ENCODE measurements at places on chromosomes 2 and 18. TPM values are rescaled to one million over a fixed set of nuclear protein-coding genes. Genes with fewer than 3 reads are reported as not detected.

DNA sequence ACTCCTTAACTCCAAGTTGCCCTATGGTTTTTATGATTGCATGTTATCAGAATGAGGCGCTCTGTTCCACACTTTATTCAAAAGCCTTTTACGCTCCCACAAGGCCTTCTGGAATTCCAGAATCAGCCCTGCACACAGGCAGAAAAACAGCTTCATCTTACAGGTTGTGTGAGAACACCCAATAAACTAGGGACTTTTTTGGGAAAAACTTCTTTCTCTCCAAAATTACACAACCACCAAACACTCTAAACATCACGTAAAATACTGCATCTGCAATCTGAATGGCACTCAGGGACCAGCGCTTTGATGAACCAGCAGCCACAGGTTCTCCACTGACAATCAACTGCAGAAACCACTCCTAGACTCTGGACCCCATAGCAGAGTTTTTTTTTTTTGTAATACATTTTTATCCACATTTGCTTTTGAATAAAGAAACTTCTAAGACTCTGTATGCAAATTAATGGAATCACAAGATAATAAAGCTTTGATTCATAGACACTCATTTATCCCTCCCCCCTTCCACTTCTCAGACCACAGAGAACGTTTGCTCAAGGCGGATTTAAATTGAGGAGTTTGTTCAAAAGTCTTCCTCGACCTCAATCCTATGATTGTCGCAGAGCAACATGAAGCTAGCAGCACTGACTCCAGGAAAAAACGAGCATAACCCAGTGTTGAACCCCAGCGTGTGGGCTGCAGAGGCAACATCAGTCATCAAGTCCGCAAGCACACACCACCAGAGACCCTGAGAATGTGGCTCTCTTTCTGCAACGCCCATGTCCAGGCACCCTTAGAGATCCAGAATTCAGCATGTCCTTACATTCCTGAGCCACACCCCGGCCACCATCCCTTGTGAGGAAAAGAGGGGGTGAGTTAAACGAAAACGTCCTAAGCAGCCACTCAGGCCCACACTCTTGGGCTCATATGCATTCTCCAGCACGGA, 116.5 kb downstream of the MBP start:
- H3K4me3 ChIP-seq, result no peak overlapping the region
- DNase-seq, result no peak
- H3K4me1 ChIP-seq, result peaks cover 24% of the 10 kb centered on the region
- H3K27ac ChIP-seq, result no peak overlapping the region
- peaks cover 16% of the 10 kb centered on the region for H3K36me3 ChIP-seq
- H3K27me3 ChIP-seq, result no peaks in the 10 kb centered on the region

DNA sequence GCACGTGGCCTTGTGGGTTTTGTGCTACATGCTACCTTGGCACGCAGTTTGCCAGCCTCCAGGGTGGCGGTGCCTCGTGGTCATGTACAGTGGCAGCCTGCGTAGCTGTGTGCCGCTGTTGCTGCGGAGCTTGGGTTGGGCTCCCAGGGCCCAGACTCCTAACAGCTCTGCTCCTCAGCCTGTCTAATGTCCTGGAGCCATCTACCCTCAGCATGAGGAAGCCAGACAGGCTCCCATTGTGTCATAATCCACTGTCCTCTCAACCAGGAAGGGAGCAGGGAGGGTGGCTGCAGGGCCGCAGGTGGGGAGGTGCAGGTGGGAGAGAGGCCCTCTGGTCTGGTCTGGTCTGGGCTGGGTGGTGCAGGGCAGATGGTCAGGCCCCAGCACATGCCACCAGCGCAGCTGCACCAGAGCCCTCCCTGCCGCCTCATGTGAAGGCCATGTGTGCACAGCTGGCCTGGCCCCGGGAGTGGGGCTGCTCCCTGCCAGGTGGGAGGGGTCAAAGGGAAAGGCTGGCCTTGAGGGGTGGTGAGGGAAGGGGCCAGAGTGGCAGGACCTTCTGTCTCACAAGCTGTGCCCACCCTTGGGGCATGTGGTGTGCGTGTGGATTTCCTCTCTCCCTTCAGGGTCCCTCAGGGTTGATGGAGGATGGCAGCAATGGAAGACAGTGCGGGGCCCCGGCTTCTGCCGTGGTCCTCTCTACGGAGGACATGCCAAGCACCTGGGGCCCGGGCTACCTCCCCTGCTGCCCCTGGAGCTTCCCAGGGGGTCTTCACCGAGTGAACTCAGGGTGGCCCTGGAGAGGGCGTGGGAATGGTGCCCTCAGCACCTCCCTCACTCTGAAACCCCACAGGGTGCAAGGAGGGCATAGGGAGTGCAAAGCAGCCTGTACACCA, 4.8 kb downstream of the ATOH8 start:
- DNase-seq, result no peak
- H3K36me3 ChIP-seq, result no peaks in the 10 kb centered on the region
- peaks cover 29% of the 10 kb centered on the region for H3K27me3 ChIP-seq
- peaks cover 36% of the 10 kb centered on the region for H3K4me1 ChIP-seq
- H3K27ac ChIP-seq, result no peak overlapping the region

DNA sequence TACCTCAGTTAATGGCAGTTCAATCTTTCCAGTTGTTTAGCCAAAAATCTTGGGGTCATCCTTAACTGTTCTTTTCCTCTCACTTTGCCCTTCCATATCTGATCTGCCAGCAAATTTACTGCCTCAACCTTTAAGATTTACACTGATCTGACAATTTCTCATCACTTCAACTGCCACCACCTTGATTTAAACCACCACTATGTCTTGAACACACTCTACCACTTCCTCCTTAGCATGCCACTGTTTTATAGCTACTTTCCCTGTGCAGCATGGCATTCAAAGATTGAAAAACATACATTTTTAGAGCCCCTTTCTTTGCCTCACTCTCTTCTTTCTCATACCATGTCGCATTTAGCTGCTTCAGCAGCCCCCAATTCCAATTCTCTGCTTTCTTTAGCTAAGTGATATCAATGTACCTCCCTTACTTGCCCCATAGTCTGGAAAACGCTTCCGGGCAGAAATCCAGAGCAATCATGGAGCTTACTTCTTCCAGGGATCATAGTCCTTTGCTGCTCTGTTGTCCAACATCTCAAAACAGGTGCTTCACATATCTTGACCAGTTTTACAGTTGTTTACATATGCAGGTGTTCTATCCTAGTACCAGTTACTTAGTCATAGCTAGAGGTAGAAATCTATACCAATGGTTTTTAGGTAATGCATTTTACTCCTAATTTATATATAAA, 10.9 kb downstream of the PGAP1 start:
- H3K36me3 ChIP-seq, result peaks cover 31% of the 10 kb centered on the region
- no peaks in the 10 kb centered on the region for H3K27me3 ChIP-seq
- no peak overlapping the region for H3K4me3 ChIP-seq
- H3K4me1 ChIP-seq, result no peaks in the 10 kb centered on the region
- no peak for DNase-seq

DNA sequence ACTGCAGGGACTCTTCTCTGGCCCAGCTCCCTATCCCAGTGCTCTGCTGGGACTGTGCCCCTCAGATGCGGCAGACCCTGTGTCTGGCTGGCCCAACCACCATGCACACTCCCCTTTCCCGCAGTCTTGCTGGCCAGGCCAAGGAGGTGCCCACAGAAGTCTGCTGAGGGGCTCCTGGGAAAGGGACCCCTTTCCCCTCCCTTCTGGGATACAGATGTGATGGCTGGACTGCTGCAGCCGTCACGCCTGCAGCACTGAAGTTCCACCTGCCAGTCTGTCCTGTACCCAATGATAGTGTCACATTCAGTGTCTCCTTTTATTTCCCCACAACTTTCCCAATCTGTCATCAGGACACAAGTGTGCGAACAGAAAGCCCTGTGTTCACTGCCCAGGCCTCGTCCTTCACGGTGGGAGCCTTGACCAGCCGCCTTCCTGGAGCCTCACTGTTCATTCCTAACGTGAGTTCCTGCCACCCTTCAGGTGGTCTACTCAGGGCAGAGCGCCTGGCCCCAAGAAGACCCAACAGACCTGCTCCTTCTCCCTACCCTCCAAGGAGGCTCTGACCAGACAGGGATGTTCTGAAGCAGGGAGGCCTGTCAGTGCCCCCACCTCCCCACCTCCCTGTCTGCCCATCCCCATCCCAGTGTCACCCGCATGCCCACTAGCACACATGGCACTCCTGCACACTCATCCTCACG, 47.1 kb downstream of the ANKMY1 start:
- H3K4me3 ChIP-seq, result no peak overlapping the region
- H3K4me1 ChIP-seq, result peaks cover 12% of the 10 kb centered on the region
- H3K36me3 ChIP-seq, result peaks cover 17% of the 10 kb centered on the region
- H3K27ac ChIP-seq, result no peak overlapping the region

DNA sequence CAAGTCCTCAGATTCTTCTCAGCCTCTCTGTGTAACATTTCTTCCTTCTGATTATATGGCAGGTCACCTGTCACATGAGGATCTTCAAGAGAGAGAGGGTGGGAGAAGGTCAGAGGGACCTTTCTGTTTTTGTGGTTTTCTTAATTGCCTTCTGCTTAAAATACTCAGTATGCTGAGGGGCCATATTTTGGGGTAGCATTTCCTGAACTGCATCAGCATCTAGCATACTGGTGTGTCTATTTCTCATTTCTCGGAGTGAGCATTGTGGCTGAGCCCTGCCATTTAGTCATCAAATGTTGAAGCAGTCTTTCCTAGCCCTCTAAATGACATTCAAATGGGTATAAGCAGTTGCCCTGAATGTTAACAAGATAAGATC, 162.7 kb downstream of the MYO3B start:
- peaks cover 5% of the 10 kb centered on the region for H3K27me3 ChIP-seq
- H3K27ac ChIP-seq, result no peak overlapping the region
- H3K4me3 ChIP-seq, result no peak overlapping the region
- no peaks in the 10 kb centered on the region for H3K4me1 ChIP-seq

- no peaks in the 10 kb centered on the region for H3K27me3 ChIP-seq
- DNase-seq, result no peak
- H3K27ac ChIP-seq, result no peak overlapping the region
- H3K36me3 ChIP-seq, result no peaks in the 10 kb centered on the region
- no peaks in the 10 kb centered on the region for H3K4me1 ChIP-seq
- no peak overlapping the region for H3K4me3 ChIP-seq
These were observed 64.5 kb downstream of the BAZ2B start for GRCh38 chr2:159551806-159552205.

Gene TMEM182
- 0.49 TPM for total RNA-seq

GRCh38 chr18:25133879-25134278, 218.1 kb downstream of the ZNF521 start:
- no peaks in the 10 kb centered on the region for H3K4me1 ChIP-seq
- DNase-seq, result no peak
- no peaks in the 10 kb centered on the region for H3K27me3 ChIP-seq
- no peaks in the 10 kb centered on the region for H3K36me3 ChIP-seq
- H3K4me3 ChIP-seq, result no peak overlapping the region

GRCh38 chr2:74843433-74843832, 9.5 kb downstream of the HK2 start:
- no peaks in the 10 kb centered on the region for H3K27me3 ChIP-seq
- no peaks in the 10 kb centered on the region for H3K36me3 ChIP-seq
- H3K4me1 ChIP-seq, result peaks cover 56% of the 10 kb centered on the region
- no peak for DNase-seq
- H3K4me3 ChIP-seq, result no peak overlapping the region
- peak overlapping the region; percentile 75 for H3K27ac ChIP-seq

DNA sequence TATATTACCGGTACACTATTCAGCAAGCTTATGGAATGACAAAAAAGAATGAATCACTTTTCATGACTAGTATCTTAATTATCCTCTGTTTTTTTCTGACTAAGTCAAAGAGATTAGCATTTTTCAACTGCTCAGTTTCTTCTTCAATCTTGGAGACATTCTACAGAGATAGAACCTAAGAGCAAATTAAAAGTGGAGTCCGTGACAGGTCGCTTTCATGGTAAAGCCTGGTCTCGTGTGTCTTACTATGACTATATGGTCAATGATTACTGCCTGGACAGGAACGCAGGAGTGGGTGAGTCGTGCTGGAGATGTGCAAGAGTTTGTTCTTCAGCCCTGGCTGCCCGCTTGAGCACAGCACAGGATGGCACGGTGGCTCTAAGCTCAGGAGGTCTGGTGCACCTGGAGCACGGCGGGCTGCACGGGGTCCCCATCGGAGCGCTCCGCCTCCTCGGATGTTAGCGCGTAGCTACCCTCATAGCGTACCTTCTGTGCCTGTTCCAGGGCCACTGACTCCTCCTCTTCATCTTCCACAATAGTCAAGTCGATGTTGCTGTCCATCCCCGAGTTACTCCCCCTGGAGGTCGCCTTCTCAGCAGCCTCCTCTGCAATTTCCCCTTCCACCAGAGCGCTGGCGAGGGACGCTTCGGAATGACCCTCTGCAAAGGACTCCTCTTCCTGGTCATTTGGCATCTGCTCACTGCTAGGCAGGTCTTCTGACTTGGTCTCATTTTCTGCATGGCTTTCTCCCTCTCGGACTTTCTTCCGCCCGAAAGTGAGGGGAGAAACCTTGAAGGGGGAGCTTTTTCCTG, 11.1 kb downstream of the CAVIN2 start:
- H3K4me1 ChIP-seq, result peaks cover 4% of the 10 kb centered on the region
- DNase-seq, result no peak
- no peaks in the 10 kb centered on the region for H3K36me3 ChIP-seq
- H3K4me3 ChIP-seq, result no peak overlapping the region

DNA sequence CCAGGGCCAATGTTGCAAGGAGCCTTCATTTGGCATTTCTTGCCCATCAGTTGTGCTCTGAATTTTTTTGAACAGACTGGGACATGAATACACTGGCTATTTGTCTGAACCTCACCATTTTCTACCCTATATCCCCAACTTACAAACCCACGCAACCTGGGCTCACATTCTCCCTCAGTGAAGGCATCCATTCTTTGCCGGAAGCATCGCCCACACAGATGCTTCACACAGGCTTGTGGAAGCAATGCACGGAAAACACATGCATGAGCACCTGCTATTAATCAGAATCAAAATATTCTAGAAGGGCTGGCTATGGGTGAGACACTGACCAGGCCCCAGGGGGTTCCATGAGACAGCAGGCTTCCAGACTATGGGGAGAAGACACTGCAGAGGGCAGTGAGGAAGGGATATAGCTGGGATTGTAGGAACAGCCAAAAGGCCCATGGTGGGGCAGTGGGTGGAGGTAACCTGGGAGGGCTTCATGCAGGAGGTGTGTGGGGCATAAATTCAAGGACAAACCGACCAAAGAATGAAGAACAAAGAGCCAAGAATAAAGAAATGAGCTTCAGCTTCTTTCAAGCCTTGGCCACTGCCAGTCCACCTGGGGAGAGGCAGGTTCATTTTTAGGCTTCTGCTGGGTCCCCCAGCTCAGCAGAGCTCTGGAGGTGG, 261.5 kb downstream of the CELF4 start:
- no peak overlapping the region for H3K4me3 ChIP-seq
- peaks cover 11% of the 10 kb centered on the region for H3K4me1 ChIP-seq
- no peak overlapping the region for H3K27ac ChIP-seq

Gene CYS1
- 0.32 TPM for total RNA-seq

GRCh38 chr2:237134321-237135230, 48.9 kb downstream of the COPS8 start:
- DNase-seq, result no peak
- H3K36me3 ChIP-seq, result no peaks in the 10 kb centered on the region
- H3K4me1 ChIP-seq, result no peaks in the 10 kb centered on the region

Gene ACMSD
- total RNA-seq, result 0.56 TPM

DNA sequence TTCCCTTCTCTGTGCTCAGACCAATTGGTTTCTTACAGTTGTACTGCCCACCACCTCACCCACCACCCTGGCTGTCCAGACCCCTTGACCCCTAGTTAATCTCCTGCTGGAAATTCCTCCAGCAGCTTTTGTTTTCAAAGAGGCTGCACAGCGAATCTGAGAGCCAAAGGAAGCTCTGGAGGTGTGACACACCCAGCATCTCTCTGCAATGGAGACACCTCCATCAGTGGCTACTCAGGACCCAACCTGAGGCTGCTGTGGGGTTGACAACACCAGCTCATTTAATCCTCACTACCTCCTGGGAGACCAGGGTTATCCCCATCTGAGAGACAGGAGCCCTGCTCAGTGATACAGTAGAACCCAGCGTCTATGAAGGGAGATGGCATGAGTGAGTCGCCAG, 86.4 kb downstream of the BIN1 start:
- H3K4me3 ChIP-seq, result no peak overlapping the region
- H3K4me1 ChIP-seq, result peaks cover 9% of the 10 kb centered on the region
- no peak overlapping the region for H3K27ac ChIP-seq
- no peak for DNase-seq
- H3K36me3 ChIP-seq, result no peaks in the 10 kb centered on the region

Data from suprapubic skin (tissue), 4 donors.